Sciatic nerve (tissue), 2 donors: ENCODE measurements at places on chromosomes 6 and 20.

GRCh38 chr6:83514466-83514865 is 2.1 kb downstream of the PRSS35 start:
- no peak for DNase-seq

GRCh38 chr6:105997482-105997881 is 88.7 kb upstream of the PRDM1 start:
- no peak for DNase-seq

DNA sequence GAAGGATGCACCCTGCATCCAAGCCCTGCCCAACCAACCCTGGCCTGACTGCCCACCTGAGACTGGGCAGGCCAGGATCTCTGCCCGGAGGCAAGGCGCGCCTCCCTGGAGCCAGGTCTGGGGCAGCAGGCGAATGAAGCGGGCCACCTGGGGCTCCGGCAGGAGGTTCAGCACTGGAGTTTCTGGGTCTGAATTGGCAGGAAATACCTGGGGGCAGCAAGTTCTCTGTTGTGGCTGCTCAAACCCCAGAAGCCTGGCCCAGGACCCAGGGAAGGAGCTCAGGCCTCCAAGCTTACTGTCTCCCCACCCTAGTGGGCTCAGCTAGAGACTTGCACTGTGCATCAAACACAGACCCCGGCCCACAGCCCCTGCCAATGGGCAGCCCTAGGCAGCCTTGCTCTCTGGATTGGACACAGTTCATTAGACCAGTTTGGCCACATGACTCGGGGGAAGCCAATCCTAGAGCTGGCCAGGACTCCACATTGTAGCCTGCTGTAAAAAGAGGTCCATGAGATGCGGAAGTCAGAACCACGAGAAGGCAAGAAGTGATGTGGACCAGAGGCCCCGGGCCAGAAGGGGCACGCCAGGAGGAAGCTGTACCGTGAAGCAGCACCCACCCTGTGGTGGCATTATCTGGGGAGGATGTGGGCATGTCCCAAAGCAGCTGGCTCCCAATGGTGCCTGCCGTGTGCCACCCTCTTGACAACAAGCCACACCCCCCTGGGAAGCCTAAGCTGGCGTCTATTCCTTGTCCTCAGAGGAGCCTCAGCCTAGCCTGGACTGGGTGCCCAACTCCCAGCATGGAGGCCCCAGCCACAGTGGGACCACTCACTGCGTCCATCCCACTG is 3.1 kb downstream of the CPXM1 start:
- no peak for DNase-seq

- DNase-seq, result peak; percentile 77
Measured at GRCh38 chr6:28863604-28864325, 60.0 kb downstream of the TRIM27 start.

DNA sequence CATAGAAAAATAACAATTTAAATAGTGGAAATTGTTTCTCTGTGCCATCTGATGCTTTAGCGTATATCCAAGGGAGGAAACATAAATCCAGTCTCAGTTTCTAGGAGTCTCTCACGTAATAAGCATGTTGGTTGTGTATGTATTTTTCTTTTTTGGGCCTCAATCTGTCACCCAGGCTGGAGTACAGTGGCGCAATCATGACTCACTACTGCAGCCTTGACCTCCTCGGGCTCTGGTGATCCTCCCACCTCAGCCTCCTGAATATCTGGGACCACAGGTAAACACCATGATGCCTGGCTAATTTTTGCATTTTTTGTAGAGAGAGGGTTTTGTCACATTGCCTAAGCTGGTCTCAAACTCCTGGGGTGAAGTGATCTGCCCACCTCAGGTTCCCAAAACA is 78.6 kb upstream of the PLN start:
- no peak for DNase-seq

DNA sequence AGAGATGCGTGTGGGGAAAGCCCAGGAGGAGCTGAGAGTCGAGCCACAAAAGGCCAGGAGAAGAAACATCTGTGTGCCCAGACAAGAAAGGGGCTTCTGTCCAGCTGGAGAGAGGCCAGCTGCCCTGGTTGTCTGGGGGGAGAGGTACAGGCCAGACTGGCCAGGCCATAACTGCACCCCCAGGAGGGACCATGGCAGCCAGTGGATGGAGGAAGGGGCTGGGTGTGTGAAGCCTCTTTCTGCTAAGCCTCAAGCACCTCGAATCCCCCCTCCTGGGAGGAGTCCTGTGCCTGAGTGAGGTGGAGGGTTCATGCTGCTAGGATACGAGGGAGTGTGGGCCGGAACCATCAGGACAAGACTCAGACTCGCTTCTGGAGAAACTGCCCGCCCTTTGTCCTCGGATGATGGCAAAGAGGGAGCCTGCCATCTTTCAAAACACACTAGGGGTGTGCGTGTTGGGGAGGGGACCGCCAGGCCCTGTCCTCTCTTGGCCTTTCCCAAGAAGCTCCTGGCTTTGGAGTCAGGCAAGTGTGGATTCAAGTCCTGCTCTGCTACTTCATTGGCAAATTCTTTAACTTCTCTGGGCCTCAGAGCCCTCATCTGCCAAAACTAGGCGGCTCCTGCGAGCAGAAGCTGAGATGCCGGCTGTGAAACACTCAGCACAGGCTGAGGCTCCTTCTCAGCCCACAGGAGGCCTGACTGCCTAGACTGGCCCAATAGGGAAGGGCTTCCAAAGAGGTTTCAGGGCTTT is 90.3 kb downstream of the ASXL1 start:
- DNase-seq, result peak; percentile 58

DNA sequence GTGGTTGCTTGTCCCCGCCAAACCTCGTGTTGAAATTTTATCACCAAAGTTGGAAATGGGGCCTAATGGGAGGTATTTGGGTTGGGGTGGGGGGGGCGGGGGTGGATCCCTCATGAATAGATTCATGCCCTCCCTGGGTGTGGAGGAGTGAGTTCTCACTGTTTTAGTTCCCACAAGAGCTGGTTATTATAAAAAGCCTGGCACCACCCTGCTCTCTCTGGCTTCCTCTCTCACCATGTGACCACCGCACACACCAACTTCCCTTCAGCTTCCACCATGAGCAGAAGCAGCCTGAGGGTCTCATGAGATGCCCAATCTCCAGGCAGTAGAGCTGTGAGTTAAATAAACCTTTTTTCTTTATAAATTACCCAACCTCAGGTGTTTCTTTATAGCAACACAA is 111.3 kb downstream of the PRDM1 start:
- no peak for DNase-seq

DNA sequence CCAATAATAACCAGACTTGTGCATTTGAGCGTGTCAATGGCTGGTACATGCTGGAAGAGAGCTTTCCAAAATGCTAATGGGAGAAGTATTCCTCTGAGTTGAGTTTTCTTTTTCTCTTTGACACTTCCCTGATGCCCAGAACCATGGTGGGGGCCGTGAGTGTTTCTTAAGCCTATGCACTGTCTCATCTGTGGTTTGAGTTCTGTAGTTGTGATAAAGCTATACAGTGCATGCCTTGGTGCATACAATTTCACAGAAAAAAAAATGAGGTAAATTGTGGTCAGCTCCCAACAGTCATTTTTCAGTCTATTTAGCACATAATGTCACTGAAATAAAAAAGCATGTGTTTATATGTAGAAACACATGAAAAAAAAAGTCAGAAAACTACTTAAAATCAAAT is 204.8 kb downstream of the HDGFL1 start:
- DNase-seq, result no peak

GRCh38 chr6:36333931-36334725 is 2.6 kb downstream of the BNIP5 start:
- DNase-seq, result no peak

GRCh38 chr6:44489910-44490604 is 102.6 kb downstream of the CDC5L start:
- no peak for DNase-seq

DNA sequence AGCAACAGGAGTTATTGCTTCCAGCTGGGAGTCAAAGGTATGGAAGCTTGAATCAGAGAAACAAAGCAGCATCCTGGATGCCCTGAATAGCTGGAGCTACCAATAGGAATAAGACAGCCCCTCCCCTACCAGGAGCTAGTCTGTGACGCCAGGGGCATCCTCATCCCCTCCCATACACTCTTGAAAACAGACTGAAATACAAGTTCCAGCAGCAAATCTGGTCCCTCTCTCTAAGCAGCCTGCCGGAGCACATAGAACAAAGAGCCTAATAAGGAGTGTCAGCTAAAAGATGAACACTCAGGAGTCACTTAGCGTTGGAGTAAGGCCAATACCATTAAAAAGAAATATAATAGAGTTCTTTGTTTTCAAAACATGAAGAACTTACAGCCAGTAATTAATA is 25.6 kb downstream of the FILIP1 start:
- DNase-seq, result no peak

DNA sequence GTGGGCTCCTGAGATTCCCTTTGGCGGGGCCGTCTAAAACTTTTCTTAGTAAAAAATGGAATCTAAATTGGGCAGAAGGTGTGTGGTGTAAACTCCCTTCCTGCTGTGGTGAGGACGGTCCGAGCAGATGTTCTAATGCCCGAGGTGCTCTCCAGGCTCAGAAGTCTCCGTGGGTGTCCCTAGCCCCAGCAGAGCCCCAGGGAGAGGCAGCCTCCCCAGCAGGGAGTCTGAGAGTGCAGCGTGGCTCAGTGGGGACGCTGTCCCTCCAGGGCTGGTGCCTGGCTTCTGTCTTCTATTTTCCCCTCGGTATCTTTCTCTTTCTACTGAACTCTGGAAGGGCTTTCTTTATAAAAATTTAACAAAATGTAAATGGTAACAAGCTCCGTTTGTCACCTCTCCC is 208.2 kb downstream of the SMOC2 start:
- no peak for DNase-seq

DNA sequence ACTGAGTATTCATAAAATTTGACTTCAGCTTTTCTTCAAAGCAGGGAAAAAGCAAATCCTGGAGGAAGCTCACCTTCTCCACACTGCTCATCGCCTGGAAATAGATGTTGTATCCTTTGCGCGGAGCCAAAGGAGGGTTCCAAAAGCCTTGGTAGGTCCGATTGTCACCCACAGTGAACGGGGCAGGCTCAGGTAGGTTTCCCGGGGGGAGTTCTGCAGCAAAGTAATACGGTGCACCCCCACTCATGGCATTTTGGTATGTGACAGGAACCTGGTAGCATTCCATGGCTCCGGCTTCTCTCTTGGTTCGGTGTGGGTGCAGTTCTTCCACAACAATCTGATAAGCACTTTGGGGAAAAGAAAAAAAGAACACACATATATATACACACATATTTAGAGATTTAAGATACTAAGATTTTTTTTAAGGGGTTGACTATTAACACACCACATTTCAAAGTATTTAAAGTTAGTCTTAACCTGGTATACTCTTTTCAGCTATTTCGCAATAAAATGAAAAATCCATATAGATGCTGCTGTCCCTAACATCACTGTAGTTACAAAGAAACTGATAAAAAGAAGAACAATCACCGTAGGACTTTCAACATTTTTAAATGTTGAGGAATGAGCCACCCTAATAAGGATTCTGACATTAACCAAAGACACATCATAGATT is 166.7 kb upstream of the THEMIS start:
- no peak for DNase-seq

GRCh38 chr6:144922120-144922722 is 637.1 kb downstream of the UTRN start:
- no peak for DNase-seq

GRCh38 chr6:108822401-108822800 is 25.8 kb upstream of the ARMC2 start:
- no peak for DNase-seq

- no peak for DNase-seq
Measured at GRCh38 chr6:26441977-26442376, 1.7 kb downstream of the BTN3A3 start.

DNA sequence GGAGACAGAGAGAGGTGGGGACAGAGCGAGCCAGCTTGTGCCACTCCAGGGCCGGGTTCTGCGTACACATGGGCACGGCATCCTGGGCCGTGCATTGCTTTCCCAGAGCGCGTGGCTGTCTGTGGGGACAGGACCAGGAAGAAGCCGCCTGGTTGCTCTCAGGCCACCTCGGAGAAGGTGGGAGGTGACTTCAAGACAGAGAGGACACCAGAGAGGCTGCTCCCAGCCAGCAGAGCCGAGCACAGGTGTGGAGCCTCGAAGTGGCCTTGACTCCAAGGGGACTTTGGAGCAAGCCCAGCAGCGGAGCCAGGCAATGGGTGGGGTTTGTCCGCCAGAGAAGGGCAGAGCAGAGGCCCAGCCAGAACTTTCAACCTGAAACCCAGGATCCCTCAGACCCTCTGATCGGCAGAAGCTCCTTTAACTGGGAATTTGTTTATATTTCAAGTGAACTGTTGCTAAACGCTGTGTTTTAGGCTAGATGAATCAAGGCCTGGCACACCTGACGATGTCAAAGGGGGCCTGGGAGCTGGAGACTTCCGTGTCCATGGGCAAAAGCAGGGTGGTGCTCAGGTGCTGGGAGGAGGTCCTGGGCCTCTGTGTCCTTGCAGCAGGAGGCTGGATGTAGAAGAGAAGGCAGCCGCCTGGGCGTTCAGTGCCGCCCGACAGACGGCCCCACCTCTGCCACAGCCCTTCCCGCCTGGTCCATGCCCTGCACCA is 262.1 kb downstream of the DLL1 start:
- DNase-seq, result peak; percentile 46

GRCh38 chr6:132218059-132218696 is 183.1 kb downstream of the MOXD1 start:
- DNase-seq, result no peak

- DNase-seq, result peak; percentile 45
Measured at GRCh38 chr20:47296950-47297349, 59.5 kb downstream of the ZMYND8 start.
